ENCODE measurements at places on chromosomes 11 and 22.

GRCh38 chr11:111978028-111978771, 41.1 kb downstream of the DIXDC1 start:
- DNase-seq: no peak

- DNase-seq: no peak
These were observed 38.2 kb downstream of the TXN2 start for GRCh38 chr22:36443198-36443770.

DNA sequence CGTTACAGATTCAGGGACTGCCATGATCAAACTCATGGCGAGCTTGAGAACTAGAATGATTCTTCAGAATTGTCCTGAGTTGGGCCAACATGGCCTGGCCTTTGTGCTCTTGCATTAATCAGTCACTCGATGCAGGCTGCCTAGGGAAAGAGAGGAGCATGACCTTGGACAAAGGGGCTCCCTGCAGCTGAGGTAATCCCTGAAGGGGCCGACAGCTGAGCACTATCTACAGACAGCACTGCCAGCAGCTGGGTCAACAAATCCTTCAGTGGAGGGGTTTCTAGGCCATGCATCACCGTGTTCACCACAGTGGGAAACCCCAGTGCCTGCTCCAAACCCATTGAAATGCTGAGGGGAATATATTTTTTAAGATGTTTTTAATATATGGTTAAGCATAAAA, 159.5 kb upstream of the POU2AF2 start:
- no peak for DNase-seq

DNA sequence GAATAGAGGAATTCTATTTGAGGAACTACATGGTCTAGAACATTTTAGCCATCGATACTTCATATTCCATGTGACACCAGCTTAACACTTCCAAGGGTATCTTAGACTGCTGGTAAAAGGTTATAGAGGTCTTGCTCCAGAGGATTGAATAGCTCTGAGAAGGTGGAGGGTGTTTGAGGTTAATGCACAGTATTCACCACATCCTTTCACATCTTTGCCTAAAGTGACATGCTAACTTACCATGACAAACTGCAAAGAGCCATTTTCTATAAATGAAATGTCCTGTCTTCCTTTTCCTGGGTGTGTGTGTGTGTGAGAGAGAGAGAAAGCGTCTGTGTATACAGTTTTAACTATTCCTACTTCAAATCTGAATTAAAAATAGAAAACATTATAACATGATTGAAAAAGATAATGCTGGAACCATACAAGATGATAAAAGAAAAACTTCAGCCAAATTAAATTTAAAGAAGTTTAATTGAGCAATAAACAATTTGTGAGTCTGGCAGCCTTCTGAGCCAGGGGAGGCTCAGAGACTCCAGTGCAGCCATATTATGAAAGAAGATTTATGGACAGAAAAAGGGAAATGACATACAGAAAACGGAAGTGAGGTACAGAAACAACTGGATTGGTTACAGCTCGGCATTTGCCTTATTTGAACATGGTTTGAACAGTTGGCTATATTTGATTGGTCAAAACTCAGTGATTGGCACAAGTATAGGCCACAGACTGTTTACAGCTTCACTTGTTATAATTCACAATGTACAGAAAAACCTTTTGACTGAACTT, 320.9 kb upstream of the CCDC179 start:
- no peak for DNase-seq

DNA sequence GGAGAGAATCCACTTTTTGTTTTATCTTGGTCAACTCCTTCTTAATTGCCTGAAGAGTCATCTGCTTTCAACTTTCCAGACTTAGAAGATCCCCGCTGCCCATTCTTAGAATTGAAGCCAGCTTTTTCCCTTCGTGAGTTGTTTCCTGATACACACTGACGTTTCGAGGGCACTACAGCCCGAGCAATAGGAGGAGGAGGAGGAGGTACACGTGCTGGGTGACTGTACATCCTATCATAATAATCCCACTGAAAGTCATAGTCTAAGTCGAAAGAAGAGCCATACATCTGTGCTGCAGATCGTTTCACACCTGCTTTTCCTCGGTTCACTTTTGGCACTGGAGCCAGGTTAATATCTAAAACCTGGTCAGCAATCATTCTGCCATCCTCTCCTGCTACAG, 606.1 kb downstream of the DLG2 start:
- no peak for DNase-seq

DNA sequence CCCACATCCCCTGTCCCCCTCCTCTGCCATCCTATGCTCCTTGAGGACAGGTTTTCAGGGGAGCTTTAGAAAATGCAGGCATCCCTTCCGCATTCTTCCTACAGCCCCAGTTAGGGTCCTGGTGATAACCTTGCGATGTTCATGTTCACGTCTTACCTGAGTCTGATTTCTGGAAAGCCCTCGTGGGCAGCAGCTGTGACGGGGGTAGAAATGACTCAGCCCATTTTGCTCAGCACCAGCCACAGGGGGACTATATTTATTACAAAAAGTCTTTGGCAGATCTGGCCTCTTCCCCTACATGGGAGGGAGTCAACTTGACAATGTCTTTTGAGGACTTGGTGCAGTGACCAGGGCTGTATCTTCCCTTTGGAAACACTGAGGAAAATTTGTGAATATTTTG, 12.3 kb downstream of the PKNOX2 start:
- no peak for DNase-seq

DNA sequence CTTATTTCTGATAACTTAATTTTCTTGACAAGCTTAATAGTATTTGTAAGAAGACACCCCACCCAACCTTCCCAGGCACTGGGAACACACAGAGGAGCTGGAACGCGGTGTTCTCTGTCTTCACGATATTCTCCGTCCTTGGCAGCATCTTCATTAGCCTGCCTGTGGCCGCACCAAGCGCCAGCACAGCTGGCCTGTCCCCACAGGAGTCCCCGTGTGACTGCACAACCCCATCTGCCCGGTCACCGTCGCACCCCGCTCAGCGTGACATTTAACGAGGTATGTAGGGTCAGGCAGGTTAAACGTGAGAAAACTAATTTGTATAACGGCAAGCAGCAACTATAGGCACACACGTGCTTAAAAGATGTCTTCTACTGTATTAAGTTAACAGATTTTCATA, 293.3 kb downstream of the BRD1 start:
- DNase-seq: no peak

DNA sequence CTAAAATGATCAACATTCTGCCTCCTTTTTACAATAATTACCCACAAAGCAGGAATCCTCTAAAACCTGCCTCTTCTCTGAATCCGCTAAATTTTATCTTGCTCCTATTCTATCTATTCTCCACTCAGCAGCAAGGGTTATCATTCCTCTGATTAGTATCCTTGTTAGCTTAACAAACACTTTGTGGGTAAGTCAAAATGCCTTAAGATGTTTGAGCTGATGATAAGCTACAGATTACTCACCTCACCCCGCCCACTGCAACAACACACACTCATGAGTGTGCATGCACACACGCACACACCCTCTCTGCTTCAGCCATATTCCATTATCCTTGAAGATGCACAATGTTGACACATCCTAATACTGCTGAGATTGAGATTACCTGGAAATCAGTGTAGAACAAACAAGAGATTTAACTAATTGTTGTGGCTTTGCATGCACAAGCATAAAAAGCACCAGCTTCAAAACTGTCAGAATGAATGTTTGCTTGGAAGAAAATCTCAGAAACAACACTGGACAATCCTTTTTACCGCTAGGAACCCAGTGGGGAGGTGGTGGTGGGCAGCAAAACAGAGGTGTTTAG, 130.9 kb downstream of the BBOX1 start:
- DNase-seq: no peak

DNA sequence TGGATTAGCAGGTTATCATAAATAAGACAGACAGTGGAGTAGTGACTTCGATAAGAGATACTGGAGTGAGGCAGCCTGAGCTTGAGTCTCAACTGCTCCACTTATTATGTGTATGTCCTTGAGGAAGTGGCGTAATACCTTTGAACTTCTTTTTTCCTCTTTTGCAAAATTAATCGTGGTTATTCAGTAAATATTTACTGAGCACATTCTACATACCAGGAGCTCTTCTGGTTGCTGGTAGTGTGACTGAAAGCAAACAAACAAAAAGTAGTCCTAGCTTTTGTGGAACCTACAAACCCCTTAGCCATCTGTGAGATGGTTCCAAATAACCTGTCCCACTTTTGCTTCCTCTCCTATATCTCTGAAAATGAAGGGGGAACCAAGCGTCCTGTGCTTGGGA, 125.6 kb upstream of the ASPHD2 start:
- no peak for DNase-seq

- no peak for DNase-seq
These were observed 2.7 kb upstream of the RAG1 start for GRCh38 chr11:36565031-36565610.

DNA sequence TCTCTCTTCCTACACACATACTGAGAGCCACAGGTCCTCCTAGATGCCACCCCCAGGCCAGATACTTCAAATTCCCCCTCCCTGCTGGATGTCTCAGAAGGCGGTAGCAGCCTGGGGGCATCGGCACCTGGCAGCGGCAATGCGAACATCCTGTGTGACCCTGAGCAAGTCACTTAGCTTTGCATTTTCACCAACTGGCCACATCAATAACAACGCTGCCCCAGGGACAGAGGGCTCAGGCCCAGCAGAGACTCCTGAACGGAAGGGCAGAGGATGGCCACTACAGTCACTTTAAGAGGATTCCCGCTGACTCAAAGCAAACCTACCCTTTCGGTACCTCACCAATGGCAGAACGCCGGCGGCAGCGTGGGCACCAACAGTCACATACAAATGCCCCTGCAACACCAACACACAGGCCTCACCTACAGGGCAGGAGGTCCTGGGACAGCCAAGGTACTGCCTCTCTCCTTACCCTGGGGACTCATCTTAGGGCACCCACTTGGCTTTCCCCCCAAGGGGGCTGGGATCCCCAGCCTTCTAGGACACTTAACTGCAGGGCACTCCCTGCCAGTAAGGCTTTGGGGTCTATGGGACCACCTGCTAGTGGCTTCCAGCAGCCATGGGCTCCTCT, 1.6 kb downstream of the LMO1 start:
- no peak for DNase-seq
